Stimulated activated CD4-positive, alpha-beta T cell treated with anti-CD3 and anti-CD28 coated beads, TNF-alpha, amount 100 ng/mL, for 1 hour (primary cell): ENCODE measurements at places on chromosomes 11 and 22.

DNA sequence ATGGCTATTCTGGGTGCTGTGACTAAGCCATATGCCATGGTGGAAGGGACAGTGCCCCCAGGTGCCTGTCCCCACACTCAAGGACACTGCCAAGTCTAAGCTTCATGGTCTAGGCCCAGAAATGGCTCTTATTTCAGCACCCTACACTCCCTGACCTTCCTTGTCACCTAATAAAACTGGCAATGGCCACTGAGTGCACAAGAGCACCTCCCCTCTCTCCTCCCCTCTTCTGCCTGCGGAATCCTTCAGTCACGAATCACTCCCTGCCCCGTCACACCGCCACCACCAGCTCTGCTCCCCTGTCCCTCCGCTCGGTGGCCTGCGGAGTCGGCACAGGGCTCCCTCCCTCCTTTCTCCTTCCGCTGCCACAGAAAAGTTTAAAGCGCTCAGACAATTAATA is 19.0 kb upstream of the LMO1 start:
- no peak for DNase-seq

DNA sequence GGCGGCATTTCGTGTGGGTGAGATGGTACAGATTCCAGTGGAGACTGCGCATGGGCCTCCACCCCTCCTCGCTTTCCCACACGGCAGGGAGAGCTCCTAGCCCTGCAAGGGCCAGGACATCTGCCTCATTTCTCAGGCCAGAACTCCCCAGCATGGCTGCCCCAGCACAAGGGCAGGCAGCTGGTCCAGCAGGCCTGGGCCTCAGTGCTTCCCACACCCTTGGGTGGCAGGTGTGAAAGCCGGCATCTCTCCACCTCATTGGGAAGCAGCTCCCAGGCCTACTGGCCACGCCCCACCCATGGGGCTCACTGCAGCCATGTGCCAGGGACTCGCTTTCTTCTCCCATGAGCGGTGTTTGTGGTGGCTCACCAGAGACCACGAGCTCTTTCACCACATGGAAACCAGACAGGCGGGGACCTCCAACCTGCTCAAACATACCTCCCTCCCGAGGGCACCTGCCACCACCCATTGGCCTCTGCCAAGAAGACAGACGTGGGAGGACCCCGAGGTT is 79.1 kb downstream of the NAT10 start:
- no peak for DNase-seq

GRCh38 chr11:120501440-120501839 is 10.1 kb upstream of the GRIK4 start:
- DNase-seq = no peak

- no peak for DNase-seq
These were observed 7.6 kb downstream of the VPS26B start for GRCh38 chr11:134231958-134232659.

GRCh38 chr22:29031227-29032011 is 30.2 kb downstream of the C22orf31 start:
- no peak for DNase-seq

DNA sequence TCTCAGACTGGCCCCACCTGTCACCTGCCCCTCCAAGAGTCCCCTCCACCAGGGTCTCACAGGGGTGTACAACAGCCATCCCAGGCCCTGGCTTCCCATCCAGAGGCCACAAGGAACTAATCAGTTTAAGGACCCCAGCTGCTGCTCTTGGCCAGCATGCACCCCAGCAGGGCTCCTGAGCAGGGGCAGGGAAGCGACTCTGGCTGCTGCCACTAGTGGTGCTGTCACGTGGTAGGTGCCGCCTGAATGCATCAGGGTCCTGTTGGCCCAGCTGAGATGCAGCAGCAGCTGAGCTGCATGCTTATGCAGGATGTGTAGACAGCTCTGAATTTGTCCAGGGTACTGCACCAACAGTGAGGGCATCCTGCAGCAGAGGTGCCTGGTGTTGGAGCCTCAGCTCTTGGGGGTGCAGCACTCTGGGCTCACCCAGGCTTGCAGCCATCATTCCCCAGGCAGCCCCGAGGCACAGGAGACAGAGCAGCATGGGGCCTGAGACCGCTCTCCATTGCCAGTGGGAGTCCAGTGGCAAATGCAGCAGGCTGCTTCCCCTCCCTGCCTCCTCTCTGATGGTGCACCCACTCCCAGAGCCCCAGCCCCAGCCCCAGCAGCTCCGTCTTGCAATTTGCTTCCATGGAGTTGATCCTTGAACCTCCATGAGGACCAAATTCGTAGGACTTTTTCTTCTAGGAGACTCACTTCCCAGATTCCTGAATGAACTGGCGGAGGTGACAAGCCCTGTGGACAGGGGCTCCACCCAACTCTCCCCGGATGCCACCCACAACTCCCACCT is 98.7 kb downstream of the MPPED1 start:
- no peak for DNase-seq

DNA sequence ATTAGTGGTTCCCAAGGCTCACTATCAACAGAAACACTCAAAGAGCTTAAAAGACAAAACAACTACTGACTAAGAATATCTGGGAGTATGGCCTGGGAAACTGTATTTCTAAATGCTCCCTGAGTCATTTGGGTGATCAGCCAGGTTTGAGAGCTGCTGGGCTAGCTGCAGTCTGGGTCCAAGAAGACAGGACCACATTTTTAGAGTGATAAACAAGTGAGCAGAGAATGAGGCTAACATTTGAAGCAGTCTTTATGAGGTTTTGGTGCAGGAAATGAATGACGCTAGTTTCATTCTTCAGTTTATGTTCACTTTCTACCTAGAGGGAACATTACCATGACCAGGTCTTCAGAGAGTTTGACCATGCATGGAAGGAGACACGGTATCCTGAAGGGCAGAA is 97.7 kb downstream of the TEAD1 start:
- DNase-seq = no peak

GRCh38 chr11:129743112-129743815 is 72.4 kb upstream of the TMEM45B start:
- DNase-seq = no peak

DNA sequence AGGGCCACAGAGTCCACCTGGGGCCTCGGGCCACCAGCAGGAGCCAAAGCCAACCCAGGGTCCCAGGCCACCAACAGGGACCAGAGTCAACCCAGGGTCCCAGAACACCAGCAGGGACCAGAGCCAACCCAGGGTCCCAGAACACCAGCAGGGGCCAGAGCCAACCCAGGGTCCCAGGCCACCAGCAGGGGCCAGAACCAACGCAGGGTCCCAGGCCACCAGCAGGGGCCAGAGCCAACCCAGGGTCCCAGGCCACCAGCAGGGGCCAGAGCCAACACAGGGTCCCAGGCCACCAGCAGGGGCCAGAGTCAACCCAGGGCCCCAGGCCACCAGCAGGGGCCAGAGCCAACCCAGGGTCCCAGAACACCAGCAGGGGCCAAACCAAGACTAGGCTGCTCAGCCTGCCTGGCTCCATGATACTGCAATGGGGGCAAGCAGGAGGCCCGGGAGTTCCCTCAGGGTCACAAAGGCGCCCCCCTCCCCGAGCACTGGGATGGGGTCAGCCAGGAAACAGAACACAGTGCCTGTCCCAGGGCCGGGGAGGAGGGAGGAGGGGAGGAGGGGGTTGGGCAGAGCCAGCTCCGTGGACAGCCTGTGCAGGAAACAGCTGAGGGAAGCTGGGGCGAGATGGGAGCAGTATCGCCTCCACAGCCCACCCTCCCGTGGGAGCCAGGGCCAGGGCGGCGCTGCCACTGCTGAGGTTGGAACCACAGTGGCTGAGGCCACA is 62.0 kb upstream of the PRR5 start:
- no peak for DNase-seq

DNA sequence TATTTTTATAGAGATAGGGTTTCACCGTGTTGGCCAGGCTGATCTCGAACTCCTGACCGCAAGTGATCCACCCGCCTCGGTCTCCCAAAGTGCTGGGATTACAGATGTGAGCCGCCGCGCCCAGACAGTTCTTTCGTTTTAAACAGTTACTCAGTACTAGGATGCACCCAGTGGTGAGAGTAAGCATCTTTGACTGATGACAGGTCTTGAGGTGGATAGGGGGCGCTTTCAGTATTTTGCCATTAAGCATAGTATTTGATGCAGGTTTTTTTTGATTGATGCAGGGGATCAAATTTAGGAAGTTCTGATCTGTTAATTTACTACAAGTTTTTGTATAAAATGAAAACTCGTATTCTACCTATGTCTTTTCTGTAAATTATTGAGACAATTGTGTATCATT is 13.2 kb upstream of the TRIM34 start:
- no peak for DNase-seq

DNA sequence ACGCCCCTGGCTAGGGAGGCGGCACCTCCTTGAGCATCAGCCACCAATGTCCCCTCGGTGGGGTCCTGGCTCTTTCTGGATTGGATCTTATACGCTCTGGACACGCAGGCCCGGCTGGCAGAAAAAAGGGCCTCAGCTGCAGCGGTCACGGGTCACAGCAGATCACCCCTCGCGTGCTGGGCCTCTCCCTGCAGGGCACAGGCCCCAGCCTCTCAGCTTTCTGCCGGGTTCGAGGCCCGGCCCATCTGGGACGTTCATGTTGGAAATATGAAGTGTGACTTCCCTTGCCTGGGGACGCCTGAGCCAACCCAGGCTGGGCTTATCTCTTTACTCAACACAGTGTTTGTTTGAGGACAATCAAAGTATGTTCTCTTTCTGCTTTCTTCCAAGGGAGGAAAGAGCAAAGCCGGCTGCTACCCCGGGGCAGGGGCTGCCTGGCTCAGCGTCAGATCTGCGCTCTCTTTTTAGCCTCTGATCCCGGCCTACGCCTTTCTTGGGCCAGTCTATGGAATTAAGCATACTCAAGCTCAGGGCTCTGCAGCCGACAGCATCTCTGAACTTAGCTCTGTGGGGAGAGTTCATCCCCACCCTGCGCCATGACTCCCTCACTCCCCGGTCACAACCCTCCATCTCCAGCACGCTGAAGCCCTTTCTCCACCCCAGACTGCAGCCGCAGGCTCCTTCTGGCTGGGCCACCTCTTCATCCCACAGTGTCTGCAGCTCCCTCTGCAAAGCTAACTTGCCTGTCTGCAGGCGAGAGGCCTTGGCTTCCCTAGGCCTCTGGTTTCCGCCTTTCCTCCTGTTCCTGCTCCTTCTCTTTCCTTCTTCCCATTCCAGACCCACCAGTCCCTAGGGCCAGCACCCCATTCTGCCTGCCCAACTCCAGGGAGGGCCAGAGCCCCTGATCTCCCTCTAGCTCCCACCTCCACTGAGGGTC is 38.8 kb downstream of the ADAMTS15 start:
- no peak for DNase-seq

- DNase-seq = no peak
These were observed 80.3 kb downstream of the CADM1 start for GRCh38 chr11:115423728-115424459.

- DNase-seq = no peak
These were observed 37.6 kb downstream of the TRMU start for GRCh38 chr22:46373159-46373558.

DNA sequence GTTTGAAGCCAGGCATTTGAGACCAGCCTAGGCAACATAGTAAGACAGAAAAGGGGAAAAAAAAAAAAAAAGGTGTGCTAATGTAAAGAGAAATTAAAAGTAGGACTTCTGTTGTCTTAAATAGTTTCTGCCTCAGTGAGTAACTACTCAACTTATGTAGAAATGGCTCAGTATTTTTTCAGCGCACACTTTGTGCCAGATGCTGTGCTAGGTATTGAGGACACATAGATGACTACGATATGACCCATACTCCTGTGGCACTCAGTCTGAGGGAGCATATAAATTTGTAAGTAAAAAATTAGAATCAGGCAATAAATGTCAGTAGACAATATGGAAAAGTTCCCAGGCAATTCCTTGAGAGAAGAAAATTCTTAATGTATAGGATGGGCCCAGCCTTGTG is 93.9 kb downstream of the YAP1 start:
- DNase-seq = no peak

GRCh38 chr11:1920909-1921573 is 1.5 kb downstream of the TNNT3 start:
- DNase-seq = no peak

DNA sequence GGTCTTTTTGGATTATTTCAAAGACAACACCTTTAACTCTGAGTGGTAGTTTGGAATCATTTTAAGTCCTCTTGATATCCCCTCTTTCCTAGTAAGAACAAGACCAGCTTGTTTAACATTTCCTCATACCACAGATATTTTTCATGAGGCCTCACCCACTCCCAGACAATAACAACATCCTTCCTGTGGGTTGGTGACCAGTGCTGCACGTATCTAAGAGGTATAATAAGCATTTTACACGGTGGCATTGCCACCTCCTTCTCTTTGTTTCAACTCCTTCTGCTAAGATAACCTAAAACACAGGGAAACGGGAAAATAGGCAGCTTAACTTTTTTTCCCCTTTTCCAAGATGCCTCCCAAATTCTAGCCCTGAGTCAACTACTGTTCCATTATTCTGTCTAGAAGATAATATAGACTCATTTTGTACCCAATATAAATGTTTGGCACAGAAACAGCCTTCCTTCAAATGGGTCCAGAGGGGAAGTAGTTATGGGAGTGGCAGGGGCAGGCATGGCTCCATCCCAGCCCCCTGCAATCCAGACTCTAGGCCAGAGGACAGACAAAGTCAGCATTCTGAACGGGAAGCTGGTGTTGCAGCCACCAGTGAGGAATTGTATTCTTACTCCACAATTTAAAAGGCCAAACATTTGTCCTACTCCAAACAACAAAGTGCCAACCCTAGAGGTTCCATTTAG is 28.5 kb downstream of the MAML2 start:
- DNase-seq = no peak

GRCh38 chr11:33475993-33476392 is 218.8 kb downstream of the HIPK3 start:
- DNase-seq = no peak
